ENCODE measurements at places on chromosomes 2 and 18.

- no peak for DNase-seq
Observed at GRCh38 chr2:85952196-85952734, 63.5 kb upstream of the ST3GAL5 start.

DNA sequence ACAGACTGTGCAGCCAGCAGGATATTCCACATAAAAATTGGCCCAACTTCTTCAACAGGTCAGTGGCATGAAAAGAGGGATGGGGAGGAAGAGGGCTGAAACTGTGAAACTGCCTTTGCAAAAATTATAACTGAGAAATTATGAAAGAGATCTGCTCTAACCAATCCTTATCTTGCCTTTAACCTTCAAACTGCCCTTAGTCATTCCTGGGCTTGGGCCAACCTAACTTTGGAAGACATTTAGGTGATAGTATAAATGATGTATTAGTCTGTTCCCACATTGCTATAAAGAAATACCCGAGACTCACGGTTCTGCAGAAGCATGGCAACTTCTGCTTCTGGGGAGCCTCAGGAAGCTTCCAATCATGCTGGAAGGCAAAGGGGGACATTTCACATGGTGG lies 74.5 kb downstream of the RPL31 start:
- DNase-seq, result no peak

GRCh38 chr2:85009019-85009618 lies 38.2 kb downstream of the KCMF1 start:
- DNase-seq, result no peak

- DNase-seq, result peak; percentile 25
Observed at GRCh38 chr2:239162141-239162821, 238.5 kb downstream of the HDAC4 start.

GRCh38 chr2:216596980-216597509 lies 36.2 kb upstream of the IGFBP2 start:
- no peak for DNase-seq

Data from left lung (tissue), 14 donors.